ENCODE measurements at places on chromosomes 2 and 18.

GRCh38 chr2:30366199-30366691, 80.8 kb upstream of the LCLAT1 start:
- no peak for DNase-seq

DNA sequence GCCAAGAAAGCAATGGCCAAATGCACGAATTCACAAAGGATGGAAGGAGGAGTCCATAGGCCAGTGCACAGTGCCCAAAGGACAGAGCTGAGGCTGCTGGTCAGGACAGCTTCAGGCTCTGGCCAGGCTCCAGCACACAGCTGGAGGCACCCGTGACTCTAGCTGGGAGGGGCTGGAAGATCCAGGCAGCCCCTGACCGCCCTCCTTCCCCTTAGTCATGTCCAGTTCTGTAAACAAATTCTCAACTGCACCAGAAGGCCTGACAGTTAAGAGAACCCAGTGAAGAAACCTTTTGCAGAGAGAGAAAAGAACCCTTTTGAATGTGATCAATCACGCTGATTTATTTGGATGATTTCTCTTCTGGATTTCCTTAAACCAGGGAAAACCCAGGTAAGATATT, 7.7 kb upstream of the YWHAQ start:
- no peak for DNase-seq

GRCh38 chr2:215105607-215106354, 32.6 kb downstream of the ABCA12 start:
- no peak for DNase-seq

DNA sequence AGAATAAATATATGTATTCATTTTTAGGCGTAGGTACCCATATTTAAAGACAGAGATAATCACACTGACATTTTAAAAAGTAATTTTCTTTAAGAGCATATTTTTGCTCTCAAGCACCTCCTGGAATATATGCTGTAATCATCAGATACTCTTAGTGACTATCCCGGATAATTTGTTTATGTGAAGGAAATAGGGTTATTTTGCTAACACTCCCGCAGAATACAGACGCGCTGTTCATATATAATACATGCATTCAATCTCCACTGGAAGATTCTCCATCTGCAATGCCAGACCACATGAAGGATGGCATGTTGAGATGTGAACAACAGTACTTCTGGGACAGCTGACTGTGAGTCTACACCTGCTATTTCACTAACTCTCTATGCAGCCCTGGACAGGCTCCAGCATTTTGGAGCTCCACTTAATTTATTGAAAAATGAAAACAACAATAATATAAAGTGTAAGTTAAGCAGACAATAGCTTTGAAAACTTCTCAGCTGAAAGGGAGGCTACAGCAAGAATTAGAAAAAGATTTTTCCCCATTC, 430.6 kb downstream of the TMX3 start:
- no peak for DNase-seq

GRCh38 chr2:44852594-44852993, 88.9 kb upstream of the SIX3 start:
- DNase-seq: no peak

GRCh38 chr2:102660070-102660469, 40.7 kb downstream of the SLC9A2 start:
- no peak for DNase-seq

DNA sequence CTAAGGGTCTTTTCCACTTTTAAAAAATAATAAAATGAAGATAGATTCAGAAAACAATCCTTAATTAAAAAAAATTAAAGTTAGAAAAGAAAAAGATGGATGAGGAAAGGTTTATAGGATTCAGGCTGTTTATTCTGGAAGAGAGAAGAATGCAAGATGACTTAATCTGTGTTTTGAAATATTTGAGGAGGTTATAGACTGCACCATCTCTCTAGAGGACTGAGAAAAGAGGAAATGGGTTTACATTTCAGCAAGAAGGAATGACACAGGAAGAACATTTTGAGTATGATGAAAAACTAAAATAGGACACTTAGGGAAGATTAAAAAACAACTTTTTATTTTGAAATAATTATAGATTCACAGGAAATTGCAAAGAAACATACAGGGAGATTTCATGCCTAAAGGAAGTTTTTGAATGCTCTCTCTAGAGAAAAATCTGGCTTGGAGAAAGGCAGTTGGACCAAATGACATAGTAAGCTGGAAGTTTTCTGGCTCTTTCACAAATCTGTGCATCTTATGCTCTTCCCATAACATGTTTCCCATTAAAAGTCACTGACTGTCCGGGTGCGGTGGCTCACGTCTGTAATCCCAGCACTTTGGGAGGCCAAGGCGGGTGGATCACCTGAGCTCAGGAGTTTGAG, 75.0 kb downstream of the CERS6 start:
- DNase-seq: no peak

DNA sequence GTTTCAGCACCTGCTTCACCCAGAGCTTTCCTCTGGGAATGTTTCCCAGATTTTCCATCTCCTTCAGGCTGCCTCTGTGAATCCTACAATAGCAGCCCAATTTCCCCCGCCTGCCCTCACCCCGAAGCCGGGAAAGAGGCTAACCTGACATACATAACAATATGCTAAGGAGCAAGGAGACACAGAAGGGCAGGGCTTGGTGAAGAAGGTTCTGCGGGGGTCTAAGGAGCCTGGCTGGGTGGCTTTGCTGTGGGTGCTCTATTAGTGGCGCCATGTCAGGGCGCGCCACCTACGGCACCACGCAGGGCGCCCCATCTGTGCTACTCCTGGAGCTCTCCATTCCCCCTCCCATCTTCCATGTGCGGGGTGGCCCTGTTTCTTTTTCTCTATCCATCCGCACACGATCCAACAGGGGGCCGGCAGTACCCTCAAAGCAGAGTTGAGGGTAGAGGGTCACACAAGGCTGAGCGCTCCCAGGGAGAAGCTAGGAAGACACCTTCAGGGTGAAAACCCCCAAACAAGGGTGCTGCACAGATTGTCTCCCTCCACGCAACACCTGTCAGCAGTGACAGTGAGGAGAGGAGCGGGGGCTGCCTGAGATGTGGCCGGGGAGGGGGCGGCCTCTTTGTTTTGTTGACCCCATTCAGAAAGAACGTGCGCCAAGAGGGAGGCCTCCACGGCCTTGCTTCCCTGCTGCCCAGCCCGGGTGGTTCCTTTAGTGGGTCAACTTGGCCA, 101.4 kb downstream of the PDCL3 start:
- DNase-seq: no peak

- DNase-seq: no peak
Measured at GRCh38 chr2:55054106-55054875, 4.0 kb upstream of the RTN4 start.

- DNase-seq: no peak
Measured at GRCh38 chr2:176094349-176094748, 1.8 kb downstream of the HOXD13 start.

- no peak for DNase-seq
Measured at GRCh38 chr2:241313543-241314095, 1.9 kb downstream of the HDLBP start.

- DNase-seq: no peak
Measured at GRCh38 chr2:205527801-205528200, 154.5 kb upstream of the NRP2 start.

GRCh38 chr2:74576863-74577229, 22.3 kb downstream of the DOK1 start:
- DNase-seq: no peak

GRCh38 chr2:152513681-152514080, 178.7 kb downstream of the FMNL2 start:
- no peak for DNase-seq

- no peak for DNase-seq
Measured at GRCh38 chr2:151791545-151791944, 36.7 kb downstream of the ARL5A start.

DNA sequence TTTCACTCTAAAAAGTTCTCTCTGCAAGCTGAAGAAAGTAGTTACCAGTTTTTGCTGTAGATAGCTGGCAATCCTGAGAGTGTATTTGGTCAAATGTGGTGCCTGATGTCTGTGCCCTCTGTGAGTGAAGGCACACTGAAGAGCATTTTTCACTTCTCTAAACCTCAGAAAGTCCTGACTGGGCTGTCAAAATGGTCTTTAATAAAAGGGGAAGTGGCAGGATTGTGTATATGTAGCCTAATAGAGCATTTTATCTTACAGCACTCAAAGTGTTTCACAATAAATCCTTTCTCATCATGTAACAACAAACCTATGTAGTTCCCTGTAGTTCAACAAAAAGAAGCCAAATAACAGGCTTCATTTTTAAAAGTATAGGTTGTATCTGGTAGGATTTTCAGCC, 1552.3 kb upstream of the SLC39A10 start:
- DNase-seq: no peak

DNA sequence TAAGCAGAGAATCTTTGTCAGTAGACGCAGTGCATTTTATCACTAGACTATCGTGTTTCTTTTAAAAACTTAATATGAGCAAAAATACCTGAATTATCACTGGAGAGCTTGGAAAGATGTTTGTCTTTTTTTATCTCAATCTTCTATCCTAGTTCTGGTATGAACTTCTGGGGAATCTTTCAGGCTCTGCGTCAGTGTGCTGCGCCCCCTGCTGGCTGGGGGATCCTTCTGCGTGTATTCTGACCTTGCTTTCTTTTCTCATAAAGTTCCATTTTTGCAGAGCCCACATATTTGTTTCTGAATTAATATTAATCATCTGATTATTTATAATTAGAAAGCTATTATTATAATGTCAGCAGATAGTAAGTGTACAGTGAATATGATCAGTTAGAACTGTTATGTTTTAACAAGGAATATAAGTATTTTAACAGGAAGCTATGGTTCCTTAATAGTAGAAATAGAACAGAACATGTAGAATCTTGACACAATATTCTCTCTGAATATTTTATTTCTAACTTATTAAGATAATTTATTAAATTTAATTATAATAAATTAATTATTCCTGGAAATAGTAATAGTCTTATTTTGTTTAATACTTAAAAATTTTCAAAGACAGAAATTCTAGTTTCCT, 945.0 kb upstream of the CRIM1 start:
- DNase-seq: peak; percentile 2

DNA sequence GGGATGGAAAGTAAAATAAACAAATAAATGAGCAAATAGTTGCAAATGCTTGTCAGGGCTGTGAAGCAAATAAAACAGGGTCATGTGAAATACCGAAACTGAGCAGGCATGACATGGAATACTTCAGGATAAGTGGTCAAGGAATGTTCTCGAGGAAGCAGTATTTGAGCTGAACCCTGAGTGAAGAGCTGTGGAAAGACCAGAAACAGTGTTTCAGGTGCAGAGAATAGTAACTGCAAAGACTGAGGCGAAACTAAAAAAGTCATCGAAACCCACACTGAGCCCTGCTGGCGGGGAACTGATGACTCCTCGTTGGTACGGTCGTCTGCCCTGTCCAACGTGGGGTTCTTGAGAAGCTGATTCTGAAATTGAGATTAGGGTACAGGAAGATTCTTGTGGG, 27.2 kb upstream of the MYCN start:
- no peak for DNase-seq

- DNase-seq: no peak
Measured at GRCh38 chr2:176818617-176819016, 394.0 kb upstream of the HNRNPA3 start.

GRCh38 chr2:232791518-232791917, 15.2 kb upstream of the KCNJ13 start:
- DNase-seq: no peak

- no peak for DNase-seq
Measured at GRCh38 chr18:22539051-22539765, 121.5 kb upstream of the CTAGE1 start.

- DNase-seq: no peak
Measured at GRCh38 chr2:188046437-188046836, 245.2 kb upstream of the GULP1 start.

DNA sequence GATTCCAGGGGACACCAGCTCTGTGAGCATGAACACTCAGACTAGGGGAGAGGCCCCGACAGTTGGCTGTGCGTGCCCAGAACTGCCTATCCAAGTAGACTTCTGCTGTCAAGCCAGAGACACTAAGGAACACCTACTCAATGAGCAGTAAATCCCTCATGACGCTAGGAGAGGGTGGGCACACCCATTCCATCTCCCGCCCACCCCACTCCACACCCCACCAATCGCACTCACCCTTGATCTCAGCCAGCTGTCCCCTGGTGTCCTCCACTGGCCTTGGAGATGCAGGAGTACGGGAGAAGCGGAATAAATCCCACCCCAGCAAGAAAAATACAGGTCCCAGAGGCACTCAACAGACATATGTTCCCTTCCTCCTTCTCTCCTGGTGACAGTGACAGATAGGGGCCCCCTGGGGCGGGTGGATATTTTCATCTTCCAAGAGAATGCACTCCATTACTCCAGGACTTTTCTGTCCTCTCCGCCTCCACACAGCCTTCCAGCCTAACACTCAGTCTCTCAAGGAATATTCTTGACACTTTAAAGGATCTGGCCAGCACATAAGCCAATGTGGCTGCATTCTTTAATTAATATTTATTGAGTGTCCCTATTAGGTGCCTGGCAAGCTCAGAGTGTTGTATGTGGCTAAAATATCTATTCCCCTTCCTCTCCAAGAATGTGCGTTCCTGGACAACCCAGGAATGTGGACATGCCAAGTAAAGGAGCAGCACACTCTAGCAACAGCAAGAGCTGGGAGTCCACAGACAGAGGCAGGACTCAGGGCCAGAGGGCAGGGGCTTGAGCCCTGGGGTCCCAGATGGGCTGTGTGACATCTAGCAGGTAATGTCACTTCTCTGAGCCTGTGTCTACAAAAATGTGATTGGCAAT, 13.1 kb upstream of the SMAD7 start:
- DNase-seq: no peak

DNA sequence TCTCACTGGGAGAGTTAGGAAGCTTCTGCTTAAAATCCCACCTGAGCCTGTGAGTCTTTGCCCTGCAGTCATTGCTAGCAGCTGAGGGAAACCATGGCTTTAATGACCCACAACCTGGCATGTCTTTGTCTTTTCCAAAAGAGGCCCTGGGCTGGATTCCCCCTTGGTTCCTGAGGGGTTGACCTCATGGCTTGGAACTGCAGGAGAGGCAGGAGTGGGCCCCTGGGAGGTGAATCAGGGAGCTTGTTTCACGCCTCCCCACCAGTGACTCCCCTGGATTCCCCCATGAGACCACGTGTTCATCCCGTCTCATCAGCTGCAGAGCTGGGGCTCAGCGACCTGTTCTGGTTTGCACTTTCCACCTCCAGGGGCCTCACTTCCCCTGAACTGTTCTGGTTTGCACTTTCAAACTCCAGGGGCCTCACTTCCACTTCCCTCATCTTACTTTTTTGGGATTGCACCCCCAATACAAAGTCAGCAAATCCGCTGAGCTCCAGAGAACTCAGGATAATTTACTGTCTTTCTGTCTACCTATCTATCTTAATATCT, 58.5 kb upstream of the TMEM18 start:
- DNase-seq: no peak

DNA sequence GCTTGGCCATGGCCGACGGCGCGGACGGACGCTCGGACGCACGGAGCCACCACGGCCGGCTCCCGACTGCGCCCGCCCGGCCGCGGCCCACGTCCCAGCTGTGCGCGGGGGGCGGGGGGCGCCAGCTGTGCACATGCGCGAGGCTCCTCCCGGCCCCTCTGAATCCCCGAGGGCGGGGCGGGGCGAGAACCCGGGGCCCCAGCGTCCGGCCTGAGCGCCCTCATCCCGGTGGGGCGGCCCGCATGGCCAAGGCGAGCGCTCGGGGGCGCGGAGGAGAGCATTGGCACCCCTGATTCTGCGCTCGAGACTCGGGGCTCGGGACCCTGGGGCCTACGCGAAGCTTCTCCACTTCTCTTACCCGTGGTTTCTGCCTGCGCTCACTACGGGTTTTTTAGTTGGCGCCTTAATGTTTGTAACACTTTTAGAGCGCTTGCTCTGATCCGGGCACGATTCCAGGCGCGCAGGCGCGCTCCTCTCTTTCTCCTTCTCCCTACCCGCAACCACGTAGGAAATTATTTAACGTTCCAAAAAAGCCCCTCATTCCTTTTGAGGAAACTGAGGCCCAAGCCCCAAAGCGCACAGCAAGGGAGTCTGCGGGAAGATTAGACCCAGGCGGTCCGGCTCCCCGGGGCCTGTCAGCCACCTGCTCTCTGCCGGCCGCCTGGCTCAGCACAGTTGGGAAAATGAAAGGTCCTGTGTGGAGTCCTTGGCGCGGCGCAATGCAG, at the start of gene PXDN:
PXDN (minus strand) TSS at position 70 of the 725 bp plus-strand sequence; CDS start at position 10, 60 bp downstream.
- no peak for DNase-seq
